SK-N-SH (cell line): ENCODE measurements at places on chromosomes 1 and 21.

DNA sequence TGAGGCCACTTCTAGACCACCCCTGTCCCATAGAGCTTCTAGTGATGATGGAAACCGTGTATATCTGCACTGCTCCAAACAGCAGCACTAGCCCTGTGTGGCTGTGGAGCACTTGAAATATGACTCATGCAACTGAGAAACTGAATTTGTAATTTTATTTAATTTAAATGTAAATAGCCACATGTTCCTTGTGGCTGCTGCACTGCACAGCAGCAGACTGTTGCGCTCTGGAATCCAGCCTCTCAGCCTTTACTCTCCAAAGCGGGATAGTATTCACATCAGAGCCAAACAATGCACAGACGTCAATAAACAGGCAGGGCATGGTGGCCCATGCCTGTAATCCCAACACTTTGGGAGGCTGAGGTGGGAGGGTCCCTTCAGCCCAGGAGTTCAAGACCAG, 12.0 kb downstream of the CAPN2 start:
- DNase-seq, result no peak

DNA sequence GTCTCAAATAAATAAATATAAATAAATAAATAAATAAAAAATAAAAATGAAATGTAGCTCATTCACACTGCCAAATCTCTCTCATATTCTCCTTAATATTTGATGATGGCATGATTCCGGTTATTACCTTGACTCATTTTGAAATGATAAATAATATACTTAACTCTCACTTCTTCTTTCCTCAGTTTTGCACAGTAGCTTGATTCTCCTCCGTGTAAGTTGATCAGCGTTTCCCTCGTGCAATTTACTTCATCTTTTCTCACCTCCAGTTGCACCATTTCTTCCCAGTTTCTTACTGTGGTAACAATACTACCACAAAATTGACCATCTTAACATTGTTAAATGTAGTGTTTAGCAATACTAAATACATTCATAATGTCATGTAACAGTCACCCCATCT, 111.6 kb downstream of the RIPK4 start:
- DNase-seq, result no peak

- peak; percentile 77 for DNase-seq
Observed at GRCh38 chr1:100539836-100540536, 2.0 kb downstream of the GPR88 start.

DNA sequence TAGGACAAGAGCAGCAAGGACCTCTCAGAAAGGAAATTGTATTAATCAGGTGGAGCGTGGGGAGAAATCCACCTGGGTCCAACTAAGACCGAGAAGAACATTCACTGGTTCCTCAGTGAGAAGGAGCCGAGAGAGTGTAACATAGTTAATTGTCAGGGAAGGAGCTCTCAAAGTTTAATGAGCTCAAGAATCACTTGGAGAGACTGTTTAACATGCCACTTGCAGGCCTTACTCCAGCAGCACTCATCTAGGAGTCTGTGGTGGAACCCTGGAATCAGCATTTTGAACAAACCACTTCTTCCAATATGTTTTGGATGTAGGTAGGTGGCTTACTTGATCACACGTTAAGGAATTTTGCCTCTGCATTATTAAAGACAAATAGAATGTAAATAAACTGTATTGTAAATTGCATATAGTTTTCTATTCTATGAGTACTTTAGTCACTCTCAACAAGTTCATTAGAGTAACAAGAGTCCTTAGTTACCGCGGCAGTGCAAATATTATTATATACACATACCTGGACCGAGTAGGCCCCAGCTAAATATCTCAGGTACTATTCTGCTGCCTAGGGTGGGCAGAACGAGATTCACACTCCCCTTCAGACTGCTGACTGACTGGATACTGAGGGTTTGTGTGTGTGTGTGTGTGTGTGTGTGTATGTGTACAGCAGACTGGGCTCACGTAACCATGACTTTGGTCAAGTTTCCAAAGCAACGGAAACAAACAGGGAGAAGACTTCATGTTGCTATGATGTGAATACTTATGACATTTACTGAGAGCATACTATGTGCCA, 203.2 kb upstream of the USP24 start:
- no peak for DNase-seq
